NCI-H2107 (cell line): ENCODE measurements at places on chromosomes 5 and 9.

- no peak for DNase-seq
Observed at GRCh38 chr9:124478354-124478753, 28.1 kb downstream of the ADGRD2 start.

DNA sequence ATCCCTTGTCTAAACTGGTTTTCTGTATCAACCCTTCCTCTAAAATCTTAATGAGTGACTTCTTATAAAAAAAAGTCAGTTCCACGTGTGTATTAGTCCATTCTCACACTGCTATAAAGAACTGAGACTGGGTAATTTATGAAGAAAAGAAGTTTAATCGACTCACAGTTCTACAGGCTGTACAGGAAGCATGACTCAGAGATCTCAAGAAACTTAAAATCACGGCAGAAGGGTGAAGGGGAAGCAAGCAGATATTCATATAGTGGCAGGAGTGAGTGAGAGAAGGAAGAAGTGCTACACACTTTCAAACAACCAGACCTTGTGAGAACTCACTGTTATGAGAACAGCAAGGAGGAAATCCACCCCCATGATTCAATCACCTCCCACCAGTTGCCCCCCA is 307.8 kb upstream of the ARRDC3 start:
- DNase-seq: no peak

DNA sequence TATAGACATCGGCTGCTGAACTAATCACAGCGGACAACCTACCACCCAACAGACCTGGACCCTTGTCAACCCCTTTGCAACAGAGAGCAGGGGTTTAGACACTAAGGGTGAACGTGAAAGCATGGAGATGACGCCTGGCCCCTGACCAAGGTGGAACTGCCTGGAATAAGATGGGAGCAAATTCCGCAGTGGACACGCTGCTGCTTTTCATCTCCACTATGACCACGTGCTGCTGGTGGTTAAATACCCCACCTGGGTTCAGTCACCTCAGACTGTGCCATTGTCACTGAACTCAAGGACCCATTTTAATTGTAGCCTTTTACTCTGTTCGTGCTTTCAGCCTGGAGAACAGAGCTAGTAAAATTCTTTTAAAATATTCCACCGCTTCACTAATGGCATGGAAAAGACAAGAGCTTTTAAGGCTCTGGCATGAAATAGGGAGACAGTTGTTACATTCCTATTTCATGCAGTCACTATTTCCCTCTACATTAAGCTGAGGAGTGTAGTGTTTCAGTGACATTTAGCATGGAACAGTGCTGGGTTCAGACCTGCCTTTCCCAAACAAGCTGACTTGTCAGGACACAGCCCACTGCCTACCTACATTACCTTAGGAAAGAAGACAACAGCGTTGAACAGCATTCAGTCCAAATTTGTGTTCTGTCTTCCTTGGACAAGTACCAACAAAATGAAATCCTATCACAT is 96.8 kb downstream of the ANKRD18B start:
- DNase-seq: no peak

GRCh38 chr9:115362101-115362500 is 244.1 kb upstream of the TNC start:
- no peak for DNase-seq

- DNase-seq: no peak
Observed at GRCh38 chr5:149603210-149603609, 21.9 kb downstream of the ARHGEF37 start.

GRCh38 chr5:133827011-133827410 is 141.4 kb downstream of the C5orf15 start:
- peak; percentile 6 for DNase-seq

GRCh38 chr9:18487611-18488010 is 13.7 kb downstream of the ADAMTSL1 start:
- DNase-seq: no peak
